Activated naive CD4-positive, alpha-beta T cell treated with anti-CD3 and anti-CD28 coated beads, Interleukin-2, amount 10 ng/mL, durations not matched to agents 7 days and 5 days (primary cell): ENCODE measurements at places on chromosomes 7 and 10.

GRCh38 chr7:159042581-159043101, 102.0 kb downstream of the VIPR2 start:
- H3K27me3 ChIP-seq = peaks cover 20% of the 10 kb centered on the region
- no peaks in the 10 kb centered on the region for H3K36me3 ChIP-seq
- H3K4me1 ChIP-seq = peaks cover 5% of the 10 kb centered on the region
- H3K4me3 ChIP-seq = no peak overlapping the region

DNA sequence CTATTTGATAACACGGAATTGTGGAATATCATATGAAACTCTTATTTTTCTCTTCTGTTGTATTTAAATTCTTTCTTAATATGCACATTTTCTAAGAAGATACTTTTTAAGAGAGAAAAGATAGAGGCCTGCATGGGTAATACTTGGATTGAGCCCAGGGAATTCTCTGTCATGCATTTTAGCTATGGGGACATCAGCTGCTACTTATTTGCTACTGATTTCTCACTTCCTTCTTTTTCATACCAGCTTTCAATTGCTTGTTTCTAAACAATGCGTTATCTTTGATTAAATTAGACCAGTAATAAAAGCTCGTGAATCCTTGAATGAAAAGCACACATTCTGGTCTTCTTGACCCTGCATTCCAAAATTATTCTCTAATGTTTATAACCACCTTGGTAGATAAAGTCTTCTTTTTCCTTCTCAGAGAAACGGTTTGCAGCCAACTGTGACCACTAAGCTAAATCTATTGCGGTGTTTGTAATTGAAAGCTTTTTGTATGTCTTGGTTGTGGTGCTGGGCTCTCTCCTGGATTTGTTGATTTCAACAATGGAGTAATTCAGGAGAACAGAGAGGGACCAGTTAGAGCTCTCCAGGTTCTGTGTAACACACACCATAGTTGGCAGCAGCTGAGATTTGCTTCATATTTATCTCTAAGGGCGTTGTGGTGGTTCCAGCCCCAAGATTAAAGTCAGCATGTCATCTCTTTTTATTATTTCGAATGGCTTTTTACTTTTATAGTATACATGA, 139.3 kb downstream of the PPP1R9A start:
- H3K4me3 ChIP-seq = no peak overlapping the region
- no peak overlapping the region for H3K27ac ChIP-seq
- DNase-seq = no peak
- H3K4me1 ChIP-seq = no peaks in the 10 kb centered on the region
- H3K27me3 ChIP-seq = no peaks in the 10 kb centered on the region
- no peaks in the 10 kb centered on the region for H3K36me3 ChIP-seq

DNA sequence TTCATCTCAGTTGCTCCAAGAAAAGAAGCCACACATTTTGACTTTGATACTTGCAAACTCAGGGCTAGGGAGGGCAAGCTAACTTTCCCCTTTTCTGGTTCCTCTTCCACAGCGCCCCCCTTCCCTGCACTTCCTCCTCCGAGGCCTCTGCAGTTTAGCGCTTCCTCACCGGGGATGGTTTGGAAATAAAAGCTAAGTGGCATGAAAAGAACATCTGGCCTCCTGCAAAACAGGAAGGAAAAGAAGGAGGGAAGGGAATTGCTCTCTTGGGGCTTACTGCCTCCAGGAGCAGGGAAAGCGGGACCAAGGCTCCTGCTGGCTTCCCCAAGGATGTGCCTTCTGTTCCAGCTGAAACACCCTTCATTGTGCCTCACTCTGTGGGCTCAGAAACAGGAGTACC, 42.3 kb downstream of the PRKCQ start:
- peaks cover 53% of the 10 kb centered on the region for H3K36me3 ChIP-seq
- H3K4me1 ChIP-seq = peaks cover 71% of the 10 kb centered on the region
- DNase-seq = no peak
- peak overlapping the region; percentile 63 for H3K27ac ChIP-seq

GRCh38 chr10:85864868-85865526, 501.6 kb downstream of the GRID1 start:
- no peak overlapping the region for H3K27ac ChIP-seq
- no peak for DNase-seq
- no peaks in the 10 kb centered on the region for H3K36me3 ChIP-seq
- H3K4me3 ChIP-seq = no peak overlapping the region

DNA sequence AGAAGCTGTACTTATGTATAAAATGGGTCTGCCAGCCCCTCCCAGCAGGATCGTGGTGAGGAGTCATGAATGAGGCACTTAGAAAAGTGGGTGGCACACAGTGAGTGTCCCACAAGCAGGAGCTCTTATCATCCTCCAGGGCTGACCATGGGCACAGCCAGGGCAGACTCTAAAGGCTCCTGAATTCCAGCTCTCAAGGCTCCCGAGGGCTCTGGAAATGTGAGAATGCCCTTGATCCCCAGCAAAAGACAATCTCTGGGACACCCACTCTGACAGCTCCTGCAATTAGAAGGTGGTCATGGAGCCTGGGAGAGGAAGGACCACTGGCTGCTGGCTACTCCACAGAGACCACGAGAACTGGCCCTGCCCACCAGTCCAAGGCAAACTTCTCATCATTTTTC, 1.6 kb downstream of the VSTM4 start:
- no peak overlapping the region for H3K4me3 ChIP-seq
- H3K27ac ChIP-seq = no peak overlapping the region
- H3K36me3 ChIP-seq = no peaks in the 10 kb centered on the region
- no peak for DNase-seq
- peaks cover 76% of the 10 kb centered on the region for H3K27me3 ChIP-seq
- H3K4me1 ChIP-seq = peaks cover 11% of the 10 kb centered on the region

DNA sequence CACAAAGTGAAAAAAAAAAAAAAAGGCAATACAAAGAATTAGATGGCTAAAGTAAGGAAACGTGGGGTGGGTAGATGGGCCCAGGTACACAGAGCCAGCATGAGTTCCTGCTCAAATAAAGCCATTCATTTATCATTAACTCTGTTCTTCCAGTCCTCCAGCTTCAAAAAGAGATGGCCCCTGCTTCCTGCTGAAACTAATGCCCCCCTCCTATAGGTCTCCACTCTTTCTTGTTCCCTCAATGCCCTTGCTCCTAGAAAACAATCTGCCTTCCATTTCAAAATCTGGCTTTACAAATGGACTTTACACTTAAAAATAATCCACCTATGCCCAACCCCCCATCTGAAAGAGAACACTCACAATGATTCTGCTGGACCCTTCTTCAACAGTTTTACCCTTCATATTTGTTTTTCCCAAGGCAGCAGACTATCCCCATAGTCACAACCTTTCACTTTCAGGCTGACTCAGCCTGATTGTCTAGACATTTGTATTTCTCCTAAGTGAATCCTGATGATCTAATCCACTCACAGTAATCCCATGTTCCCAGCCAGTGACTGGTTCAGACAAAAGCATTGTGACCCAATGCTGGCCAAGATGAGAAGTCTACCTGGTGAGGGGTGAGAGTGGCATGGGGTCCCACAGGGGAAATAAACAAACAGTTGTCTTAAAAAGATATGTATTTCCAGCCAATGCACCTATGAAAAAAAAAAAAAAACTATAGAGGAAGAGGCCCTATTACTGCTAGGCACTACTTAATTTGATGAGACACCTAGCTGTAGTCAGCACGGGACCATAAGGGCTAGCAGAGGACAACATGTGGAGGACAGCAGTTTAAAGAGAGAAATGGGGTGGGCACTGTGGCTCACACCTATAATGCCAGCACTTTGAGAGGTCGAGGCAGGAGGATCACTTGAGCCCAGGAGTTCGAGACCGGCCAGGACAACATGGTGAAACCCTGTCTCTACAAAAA, 74.6 kb upstream of the GRID1 start:
- peak overlapping the region; percentile 81 for H3K27ac ChIP-seq
- H3K27me3 ChIP-seq = no peaks in the 10 kb centered on the region
- no peak overlapping the region for H3K4me3 ChIP-seq
- peaks cover 64% of the 10 kb centered on the region for H3K36me3 ChIP-seq
- H3K4me1 ChIP-seq = peaks cover 16% of the 10 kb centered on the region

- no peaks in the 10 kb centered on the region for H3K36me3 ChIP-seq
- no peak for DNase-seq
- no peaks in the 10 kb centered on the region for H3K4me1 ChIP-seq
- no peak overlapping the region for H3K4me3 ChIP-seq
- no peak overlapping the region for H3K27ac ChIP-seq
Observed at GRCh38 chr7:88314061-88314491, 7.4 kb upstream of the STEAP4 start.

DNA sequence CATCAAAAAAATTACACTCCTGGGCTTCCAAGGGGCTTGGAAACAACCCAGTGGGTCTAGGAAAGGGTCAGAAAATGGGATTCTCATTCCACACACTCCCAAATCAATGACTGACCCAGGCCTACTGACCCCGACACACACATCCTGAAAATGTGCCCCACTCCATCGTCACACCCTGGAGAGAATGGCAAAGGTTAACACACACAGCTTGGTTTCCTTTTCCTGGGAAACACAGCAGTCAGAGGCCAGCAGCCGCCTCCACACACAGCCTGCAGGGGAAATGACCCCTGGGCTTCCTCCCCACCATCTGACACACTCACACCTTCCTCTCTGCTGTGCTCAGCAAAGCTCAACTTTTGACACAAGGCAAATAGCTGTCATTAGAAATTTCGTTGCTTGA, 42.9 kb downstream of the SH3PXD2A start:
- H3K36me3 ChIP-seq = no peaks in the 10 kb centered on the region
- no peak overlapping the region for H3K4me3 ChIP-seq
- DNase-seq = no peak

GRCh38 chr10:92591550-92592022, 1.3 kb upstream of the KIF11 start:
- H3K27ac ChIP-seq = peak overlapping the region; percentile 100
- H3K27me3 ChIP-seq = no peaks in the 10 kb centered on the region
- peaks cover 45% of the 10 kb centered on the region for H3K4me1 ChIP-seq
- H3K36me3 ChIP-seq = peaks cover 13% of the 10 kb centered on the region
- peak; percentile 94 for DNase-seq

DNA sequence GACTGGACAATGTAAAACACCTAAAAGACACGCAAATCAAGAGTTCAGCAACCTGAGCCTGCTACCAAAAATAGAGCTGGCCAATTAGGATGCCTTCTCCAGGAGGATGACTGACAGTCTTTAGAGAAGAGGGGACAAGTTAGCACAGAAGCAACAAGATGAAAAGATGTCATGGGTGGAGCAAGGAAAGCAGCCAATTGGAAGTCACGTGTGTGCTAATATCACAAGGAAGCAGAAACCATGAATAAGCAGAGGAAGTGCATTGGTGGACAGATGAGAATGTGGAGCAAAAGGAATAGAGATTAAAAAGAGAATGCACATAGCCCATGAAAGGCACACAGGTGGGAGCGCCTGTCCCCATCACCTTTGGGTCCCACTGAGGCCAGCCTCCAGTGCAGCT, 148.1 kb downstream of the SLC25A13 start:
- no peak overlapping the region for H3K27ac ChIP-seq
- H3K27me3 ChIP-seq = no peaks in the 10 kb centered on the region
- H3K4me1 ChIP-seq = no peaks in the 10 kb centered on the region
- H3K4me3 ChIP-seq = no peak overlapping the region
- H3K36me3 ChIP-seq = peaks cover 1% of the 10 kb centered on the region
- no peak for DNase-seq

GRCh38 chr7:24718977-24719491, 38.2 kb downstream of the GSDME start:
- no peak overlapping the region for H3K4me3 ChIP-seq
- H3K4me1 ChIP-seq = peaks cover 7% of the 10 kb centered on the region
- peaks cover 14% of the 10 kb centered on the region for H3K27me3 ChIP-seq
- H3K36me3 ChIP-seq = no peaks in the 10 kb centered on the region
- DNase-seq = no peak

GRCh38 chr10:58593008-58593407, 80.3 kb downstream of the BICC1 start:
- H3K4me1 ChIP-seq = no peaks in the 10 kb centered on the region
- H3K27ac ChIP-seq = no peak overlapping the region
- no peaks in the 10 kb centered on the region for H3K36me3 ChIP-seq
- H3K4me3 ChIP-seq = no peak overlapping the region
- H3K27me3 ChIP-seq = no peaks in the 10 kb centered on the region
- no peak for DNase-seq

- H3K4me3 ChIP-seq = no peak overlapping the region
- peaks cover 50% of the 10 kb centered on the region for H3K27me3 ChIP-seq
- H3K36me3 ChIP-seq = peaks cover 5% of the 10 kb centered on the region
- no peak overlapping the region for H3K27ac ChIP-seq
- DNase-seq = no peak
Observed at GRCh38 chr7:6725003-6725402, 18.3 kb upstream of the ZNF12 start.

DNA sequence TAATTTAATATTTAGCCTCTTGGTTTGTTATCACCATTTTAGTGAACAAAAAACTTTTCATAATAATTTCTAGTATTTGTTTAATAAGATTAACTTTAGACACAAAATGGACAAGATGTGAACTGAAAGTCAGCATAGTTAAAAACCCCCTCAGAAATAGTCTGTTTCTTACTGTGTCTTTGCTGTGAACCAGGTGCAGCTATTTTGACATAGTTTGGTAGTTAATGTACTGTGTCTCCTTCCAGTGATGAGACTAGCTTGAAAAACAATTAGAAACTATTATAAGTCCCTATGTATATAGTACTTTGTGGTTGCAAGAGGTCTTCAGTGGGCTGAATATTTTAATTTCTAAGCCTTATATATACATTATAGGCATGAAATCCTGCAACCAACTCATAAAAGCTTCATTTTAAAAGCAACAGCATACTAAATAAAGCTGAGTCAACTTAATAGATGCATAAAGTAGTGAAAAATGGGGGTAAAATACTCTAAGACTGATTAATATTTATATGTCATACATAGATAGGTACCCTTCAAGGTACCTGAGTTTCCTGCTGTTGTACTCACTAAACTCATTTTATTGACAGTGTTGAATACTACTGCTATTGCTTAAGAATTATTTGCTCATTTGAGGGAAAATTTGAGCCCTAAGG, 19.2 kb downstream of the DMTF1 start:
- no peak overlapping the region for H3K4me3 ChIP-seq
- no peak overlapping the region for H3K27ac ChIP-seq
- peaks cover 72% of the 10 kb centered on the region for H3K36me3 ChIP-seq
- no peak for DNase-seq
